Vagina (tissue), 2 donors: ENCODE measurements at places on chromosomes 4 and X. TPM values are rescaled to one million over a fixed set of nuclear protein-coding genes. Genes with fewer than 3 reads are reported as not detected.

- no peak for DNase-seq
Observed at GRCh38 chr4:74166135-74166534, 8.2 kb downstream of the MTHFD2L start.

Gene PDGFRA
- total RNA-seq = 141 TPM

DNA sequence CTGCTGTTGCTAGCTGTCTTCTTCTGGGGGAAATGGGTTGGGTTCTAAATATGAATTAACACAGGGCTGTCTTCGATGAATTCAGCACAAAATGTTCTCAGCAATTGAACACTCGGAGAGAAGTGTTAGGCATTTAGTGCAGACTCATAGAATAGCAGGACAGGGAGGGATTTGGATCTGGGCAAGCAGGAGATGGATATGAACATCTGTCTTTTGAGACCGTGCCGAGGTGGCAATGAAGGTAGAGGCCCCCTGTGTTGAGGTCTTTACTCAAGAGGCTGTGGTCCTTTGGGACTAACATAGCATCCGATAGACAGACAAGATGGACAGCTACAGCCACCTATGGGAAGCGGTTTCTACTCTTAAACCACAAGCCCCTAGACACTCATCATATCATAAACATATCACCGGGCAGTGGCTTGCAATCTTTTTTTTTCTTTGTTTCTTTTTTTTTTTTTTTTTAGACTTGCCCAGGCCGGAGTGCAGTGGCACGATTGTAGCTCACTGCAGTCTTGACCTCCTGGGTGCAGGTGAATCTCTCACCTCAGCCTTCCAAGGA, 6.7 kb downstream of the CD99 start:
- no peak for DNase-seq

Gene IL2RG
- 4.2 TPM for total RNA-seq

- DNase-seq = no peak
Observed at GRCh38 chrX:10582945-10583344, 37.4 kb downstream of the MID1 start.

DNA sequence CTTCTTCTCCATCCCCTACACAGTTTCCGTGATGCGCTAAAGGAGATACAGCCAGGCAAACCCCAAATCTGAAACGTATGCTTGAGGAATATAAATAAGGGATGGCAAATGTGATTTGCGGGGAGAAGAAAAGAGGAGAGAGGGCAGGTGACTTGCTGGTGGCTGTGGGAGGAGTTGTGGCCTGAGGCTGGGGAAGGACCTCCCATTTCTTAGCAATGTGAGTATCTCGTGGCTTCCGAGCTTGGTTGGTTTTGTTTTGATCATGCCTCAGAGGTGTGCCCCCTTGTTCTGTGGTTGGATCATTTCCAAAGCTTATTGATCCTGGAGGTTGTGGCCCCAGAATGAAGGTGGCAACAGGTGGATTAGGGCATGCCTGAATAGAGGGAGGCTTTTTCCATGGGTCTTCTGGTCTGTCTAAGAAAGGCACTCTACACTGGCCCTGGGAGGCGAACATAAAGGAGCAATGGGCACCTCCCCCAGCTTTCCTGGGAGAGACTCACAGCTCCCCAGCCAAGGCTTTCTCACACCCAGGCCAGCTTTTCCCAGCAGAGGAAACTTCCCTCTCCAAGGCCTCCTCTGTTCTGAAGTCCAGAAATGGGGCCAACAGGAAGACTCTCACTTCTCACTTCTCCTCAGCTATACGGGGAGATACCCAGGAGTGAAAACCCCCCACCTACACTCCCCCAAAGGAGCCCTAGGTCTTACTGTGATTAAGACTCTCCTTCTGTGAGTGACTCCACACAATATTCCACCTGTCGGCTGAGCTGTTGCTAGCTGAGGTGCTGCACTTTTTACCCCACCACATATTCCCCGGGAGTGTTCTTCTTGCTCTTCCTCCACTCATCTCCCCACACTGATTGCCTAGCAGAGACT, 40.0 kb downstream of the C4orf51 start:
- peak; percentile 60 for DNase-seq

- no peak for DNase-seq
Observed at GRCh38 chrX:64805683-64806082, 170.6 kb downstream of the ZC4H2 start.

Gene PWWP3B
- total RNA-seq = 2.5 TPM

DNA sequence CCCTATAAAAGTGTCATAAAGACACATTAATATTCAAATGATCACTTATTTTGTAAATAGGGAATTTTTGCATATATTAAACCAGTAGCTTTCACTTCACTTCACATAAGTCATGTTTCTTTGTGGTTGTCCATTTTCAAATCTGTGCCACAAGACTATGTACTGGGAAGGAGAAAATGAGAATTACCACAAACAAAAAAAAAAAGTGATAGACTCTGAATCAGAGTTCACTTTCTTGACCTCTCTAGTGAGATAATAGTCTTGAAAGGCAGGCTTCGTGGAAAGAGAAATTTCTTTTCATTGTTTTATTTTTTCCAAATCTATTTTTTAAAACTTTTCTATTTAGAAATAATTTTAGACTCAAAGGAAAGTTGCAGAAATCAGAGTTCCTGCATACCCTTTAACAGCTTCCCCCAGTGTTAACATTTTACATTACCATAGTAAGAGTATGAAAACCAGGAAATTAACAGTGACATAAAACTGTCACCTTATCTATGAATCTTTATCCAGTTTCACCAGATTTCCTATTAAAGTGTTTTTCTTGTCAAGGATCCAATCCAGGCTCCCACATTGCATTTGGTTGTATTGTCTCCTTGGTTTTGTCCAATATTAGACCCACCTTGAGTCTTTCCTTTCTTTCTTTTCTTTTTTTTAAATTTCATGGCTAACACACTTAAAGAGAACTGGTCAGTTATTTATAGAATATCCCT, 215.4 kb upstream of the PGRMC2 start:
- no peak for DNase-seq

DNA sequence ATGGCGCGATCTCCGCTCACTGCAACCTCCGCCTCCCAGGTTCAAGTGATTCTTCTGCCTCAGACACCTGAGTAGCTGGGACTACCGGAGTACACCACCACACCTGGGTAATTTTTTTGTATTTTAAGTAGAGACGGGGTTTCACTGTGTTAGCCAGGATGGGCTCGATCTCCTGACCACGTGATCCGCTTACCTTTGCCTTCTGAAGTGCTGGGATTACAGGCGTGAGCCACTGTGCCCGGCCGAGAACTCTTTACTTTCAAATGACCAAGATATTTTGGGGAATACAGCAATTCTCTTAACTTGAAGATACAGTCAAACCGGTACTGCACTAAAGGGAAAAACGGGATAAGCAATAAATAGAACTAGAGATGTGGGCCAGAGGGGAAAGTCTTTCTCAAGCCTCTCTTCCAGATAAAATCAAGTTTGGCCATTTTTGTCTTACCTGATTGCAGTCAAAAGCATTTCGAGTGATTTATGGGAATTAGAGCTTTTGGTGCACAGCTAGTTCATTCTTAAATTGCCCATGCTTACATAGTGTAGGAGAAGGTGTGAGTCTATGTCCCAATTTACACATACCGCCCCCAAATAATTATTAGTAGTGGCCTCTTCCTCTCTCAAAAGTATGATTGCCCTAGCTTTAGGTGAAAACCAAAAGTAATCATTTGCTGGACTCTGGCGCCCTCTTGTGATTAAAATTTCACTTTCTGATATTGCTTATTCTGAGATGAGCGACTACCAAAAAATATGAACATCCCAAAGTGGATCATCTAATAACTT, 53.2 kb upstream of the ABCG2 start:
- DNase-seq = no peak

DNA sequence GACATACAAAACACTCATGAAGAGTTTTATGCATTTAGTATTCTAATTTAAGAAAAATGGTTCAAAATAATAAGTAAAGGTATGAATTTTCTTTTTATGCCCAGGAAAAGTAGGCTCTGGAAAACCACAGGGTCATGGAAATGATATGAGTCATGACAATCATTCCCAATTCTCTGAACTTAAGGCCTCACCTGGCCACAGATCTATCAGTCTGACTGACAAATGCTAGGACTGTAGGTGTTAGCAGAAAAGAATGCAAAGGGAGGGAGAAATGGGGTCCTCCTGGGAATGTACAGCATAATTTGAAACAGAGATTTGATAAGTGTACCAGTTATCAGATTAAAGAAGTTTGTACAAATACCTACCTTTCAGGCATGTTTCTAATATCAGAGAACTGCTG, 270.5 kb upstream of the ARSJ start:
- no peak for DNase-seq

- no peak for DNase-seq
Observed at GRCh38 chrX:125319646-125320521, at the start of gene TEX13C. Gene TEX13C, plus strand, starts transcription at chrX:125319871. Its CDS starts 249 bp downstream, at chrX:125320120.

DNA sequence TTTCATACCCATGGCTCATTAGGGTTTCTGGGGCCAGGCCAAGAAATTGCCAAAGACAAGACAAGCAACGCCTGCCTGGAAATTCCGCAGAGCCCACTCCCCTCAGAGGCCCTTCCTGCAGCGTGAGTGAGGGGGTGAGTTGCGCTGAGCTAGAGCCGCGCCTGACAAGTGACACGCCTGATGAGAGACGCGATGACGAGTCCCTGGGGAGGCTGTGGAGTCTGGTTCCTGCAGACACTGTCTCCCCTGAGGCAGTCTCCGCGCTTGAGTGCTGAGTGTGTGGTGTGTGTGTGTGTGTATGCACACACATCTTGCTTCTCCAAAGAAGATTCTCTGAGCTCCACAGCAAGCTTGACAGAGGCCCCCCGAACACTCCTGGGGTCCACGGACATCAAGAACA, 269.8 kb downstream of the BCOR start:
- DNase-seq = no peak

DNA sequence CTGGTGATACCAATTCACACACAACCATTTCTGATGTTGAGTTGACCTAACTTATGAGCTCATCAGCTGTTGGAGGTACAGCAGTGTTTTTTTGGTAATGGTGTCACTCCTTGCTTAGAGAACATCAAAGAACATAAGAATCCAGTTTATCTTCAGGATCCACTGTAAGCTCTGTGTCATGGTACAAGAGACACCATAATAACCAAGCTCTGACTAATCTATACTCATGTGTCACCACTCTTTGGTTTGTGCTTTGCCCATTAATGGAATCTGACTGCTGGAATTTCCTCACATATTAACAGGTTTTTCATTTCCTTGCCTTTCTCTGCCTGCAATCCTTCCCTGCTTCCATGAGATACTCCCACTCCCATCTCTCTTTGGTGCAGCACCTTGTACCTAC, 735.1 kb upstream of the LCORL start:
- no peak for DNase-seq

Gene STS
- 6.4 TPM for total RNA-seq

Gene CT45A3
- total RNA-seq = not detected

GRCh38 chrX:53440621-53441517, 6.7 kb upstream of the HSD17B10 start:
- no peak for DNase-seq

Gene ZCCHC18
- 1.2 TPM for total RNA-seq

Gene SMIM10
- total RNA-seq = 13.8 TPM

DNA sequence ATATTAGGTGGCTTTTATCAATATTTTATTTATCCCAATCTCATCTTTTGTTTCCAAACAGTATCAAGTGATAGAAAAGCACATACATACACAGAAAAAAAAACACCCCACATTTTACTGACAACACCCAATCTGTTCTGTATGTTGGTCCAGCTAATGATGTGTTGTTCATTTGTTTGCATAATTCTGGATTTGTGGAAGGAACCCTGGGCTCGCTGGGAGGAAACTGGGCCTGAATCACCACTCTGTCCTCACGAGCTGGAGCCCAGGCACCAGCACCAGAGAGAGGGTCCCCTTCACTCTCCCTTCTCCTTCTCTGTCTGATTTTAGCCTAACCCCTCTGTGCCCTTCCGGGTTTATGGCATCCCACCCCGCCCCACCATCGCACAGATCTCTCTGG, 79.8 kb downstream of the PSAPL1 start:
- no peak for DNase-seq

DNA sequence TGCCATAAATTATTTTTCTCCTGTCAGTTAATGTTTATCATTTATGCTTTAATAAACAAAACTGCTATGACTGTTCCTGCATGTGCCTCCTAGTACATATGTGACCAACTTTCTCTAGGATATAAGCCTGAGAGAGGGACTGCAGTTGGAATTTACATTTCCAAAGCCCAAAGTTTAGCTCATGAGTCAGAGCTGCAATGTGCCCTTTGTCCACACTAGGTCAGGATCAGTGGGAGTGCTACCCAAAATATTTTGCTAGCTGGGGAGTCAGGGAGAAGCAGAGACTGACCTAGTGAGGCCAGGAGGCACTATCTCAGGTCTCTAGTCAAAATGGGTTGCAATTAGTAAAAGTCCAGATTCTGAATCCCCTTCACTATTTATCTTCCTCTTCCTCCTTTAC, 92.7 kb downstream of the AR start:
- DNase-seq = no peak

GRCh38 chr4:52249581-52249980, 198.5 kb downstream of the SPATA18 start:
- DNase-seq = no peak

- no peak for DNase-seq
Observed at GRCh38 chrX:12405306-12405705, 267.0 kb downstream of the FRMPD4 start.

Gene LSM6
- 13.3 TPM for total RNA-seq

- no peak for DNase-seq
Observed at GRCh38 chr4:151641983-151642382, 118.8 kb downstream of the GATB start.

Gene FRAS1
- 8.8 TPM for total RNA-seq

- DNase-seq = no peak
Observed at GRCh38 chr4:62058571-62058970, 858.4 kb downstream of the ADGRL3 start.

DNA sequence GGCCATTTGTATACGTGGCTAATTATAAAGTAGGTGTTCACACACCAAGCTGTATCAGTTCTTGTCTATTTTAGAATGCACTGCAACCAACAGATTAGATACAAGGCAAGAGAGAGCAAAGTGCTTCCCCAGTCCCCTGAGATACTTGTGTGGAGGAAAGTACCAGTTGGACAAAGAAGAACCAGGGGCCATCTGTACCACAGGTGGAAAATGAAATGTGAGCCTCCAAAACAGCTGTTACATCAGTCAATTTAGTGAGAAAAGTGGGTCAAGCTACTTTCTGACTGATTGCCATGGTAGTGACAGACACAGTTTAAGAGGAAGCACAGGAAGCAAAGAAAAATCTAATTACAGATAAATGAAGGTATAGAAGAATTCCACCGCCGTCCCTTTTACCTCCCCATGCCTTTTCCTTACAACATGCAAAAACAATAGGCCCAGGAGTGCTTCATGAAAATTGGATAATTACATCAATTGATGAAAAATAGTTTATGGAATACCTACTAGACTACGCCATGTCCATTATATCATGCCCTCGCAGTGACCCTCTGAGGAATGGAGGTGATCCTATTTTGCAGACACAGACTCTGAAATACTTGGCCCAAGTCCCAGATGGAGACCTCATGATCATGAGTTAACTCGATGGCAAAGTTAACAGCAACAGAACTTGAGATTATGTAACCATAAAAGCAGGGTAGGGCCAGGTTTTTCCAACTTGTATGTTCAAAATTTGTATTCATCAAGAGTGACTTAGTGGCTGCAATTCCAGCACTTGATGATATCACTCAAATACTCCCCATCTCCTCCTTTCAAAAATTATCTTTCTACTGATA, 15.8 kb downstream of the SMPX start:
- no peak for DNase-seq

- DNase-seq = no peak
Observed at GRCh38 chr4:2364654-2365053, 53.8 kb downstream of the ZFYVE28 start.

Gene FGG
- total RNA-seq = not detected

Gene CDS1
- 8.8 TPM for total RNA-seq

- DNase-seq = no peak
Observed at GRCh38 chr4:52555356-52555716, 103.8 kb downstream of the USP46 start.
